WERI-Rb-1 (cell line): ENCODE measurements at places on chromosomes 16 and 17.
A peak's percentile ranks its signal among the peaks of the same experiment; 100 is the strongest.

DNA sequence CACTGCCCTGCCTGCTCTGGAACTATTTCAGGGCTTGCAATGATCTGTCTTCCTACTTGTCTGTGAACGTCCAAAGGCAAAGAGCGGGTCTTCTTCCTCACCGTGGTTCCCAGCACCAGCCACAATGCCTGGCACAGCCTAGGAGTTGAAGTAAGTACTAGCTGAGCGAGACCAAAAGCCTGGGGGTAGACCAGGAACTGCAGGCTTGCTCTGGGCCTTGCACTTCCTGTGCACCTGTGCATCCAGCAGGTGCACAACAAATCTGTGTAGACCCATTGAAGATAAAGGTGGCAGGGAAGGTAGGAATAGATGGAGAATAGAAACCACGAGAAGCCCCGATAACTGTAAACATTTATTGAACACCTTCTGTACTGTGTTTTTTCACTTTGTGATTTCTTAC lies 4.6 kb downstream of the FAM171A2 start:
- DNase-seq, result no peak

DNA sequence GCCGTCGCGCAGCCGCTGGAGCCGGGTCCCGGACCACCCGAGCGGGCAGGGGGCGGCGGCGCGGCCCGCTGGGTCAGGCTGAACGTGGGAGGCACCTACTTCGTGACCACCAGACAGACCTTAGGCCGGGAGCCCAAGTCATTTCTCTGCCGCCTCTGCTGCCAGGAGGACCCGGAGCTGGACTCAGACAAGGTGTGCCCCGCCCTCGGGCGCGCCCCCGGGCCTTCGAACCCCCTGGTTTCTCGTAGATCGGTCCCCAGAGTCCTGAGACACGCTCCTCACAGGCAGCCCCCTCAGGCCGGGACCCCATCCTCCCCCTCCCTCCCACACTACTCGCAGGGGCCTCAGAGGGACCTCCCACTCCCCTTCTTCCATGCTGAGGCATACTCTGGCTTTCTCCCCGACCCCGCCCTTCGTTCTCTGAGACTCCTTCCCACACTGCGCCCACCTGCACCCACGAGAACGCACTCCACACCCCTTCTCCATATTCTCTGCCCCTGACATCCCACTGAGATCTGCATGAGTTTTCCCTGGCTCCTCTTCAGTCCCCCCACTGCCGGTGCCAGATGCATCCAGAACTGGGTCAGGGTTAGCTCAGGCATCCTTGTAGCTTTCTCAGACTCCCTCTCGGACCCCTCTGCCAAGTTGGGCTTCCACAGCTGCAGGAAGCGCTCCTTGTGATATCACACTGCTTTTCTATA lies 523 bp downstream of the KCTD2 start:
- DNase-seq, result peak; percentile 41

GRCh38 chr16:59108374-59108773 lies 374.3 kb upstream of the GOT2 start:
- no peak for DNase-seq

DNA sequence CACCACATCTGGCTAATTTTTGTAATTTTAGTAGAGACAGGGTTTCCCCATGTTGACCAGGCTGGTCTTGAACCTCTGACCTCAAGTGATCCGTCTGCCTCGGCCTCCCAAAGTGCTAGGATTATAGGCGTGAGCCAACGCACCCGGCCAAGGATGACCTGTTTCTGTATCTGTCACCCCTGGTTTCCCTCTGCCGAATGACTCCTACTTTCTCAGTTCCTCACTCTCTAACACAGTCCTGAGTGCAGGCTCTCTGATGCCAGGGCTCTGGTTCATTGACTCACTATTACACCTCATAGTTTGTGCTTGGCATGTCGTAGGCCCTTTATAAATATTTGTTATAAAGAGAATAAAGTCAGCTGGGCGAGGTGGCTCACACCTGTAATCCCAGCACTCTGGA lies 10.7 kb upstream of the PRPF8 start:
- no peak for DNase-seq

- DNase-seq, result no peak
Measured at GRCh38 chr17:2181897-2182448, 121.6 kb downstream of the SMG6 start.

GRCh38 chr16:79320956-79321355 lies 279.6 kb downstream of the MAF start:
- DNase-seq, result no peak

- no peak for DNase-seq
Measured at GRCh38 chr17:4483012-4483840, 15.5 kb upstream of the SPNS2 start.
